ENCODE measurements at places on chromosomes 2 and 18.

- DNase-seq, result no peak
These were observed 51.7 kb downstream of the VIT start for GRCh38 chr2:36748166-36748565.

- DNase-seq, result no peak
These were observed 265.7 kb downstream of the TWIST2 start for GRCh38 chr2:239113615-239114014.

DNA sequence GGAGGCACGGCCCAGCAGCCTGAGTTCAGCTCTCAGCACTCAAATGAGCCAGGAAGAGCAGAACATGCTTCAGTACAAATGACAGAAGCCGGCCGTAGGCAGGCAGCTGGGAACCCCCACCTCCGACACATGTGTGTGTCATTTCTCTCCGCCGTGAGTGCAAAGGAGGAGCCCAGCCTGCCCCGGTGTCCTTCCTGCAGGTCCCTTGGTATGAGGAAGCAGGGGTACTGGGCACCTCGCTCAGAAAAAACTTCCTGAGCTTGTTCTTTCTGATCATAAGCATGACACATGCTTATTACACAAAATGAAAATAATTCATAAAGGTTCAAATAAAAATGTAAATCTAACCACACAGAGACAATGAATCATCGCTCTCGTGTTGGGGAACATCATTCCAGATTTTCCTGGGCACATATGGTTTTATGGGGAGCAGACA lies 35.3 kb downstream of the KCNF1 start:
- no peak for DNase-seq

DNA sequence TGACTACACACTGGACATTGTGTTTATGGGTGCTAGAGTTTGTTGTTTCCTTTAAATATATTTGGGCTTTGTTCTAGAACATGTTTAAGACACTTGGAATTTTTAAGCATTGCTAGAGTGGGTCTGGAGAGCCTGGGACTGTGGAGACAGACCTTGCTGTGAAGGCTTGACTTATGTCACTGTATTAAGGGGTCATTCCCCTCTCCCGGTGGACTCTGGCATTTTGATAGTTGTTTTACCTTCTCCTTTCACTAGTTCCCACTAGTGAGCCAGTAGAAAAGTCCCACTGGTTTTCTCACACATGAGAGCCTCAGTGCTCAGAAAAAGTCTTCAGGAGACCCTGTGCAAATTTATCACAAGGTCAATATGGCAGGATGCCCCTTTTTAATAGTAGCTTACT lies 18.6 kb downstream of the ADNP2 start:
- no peak for DNase-seq

DNA sequence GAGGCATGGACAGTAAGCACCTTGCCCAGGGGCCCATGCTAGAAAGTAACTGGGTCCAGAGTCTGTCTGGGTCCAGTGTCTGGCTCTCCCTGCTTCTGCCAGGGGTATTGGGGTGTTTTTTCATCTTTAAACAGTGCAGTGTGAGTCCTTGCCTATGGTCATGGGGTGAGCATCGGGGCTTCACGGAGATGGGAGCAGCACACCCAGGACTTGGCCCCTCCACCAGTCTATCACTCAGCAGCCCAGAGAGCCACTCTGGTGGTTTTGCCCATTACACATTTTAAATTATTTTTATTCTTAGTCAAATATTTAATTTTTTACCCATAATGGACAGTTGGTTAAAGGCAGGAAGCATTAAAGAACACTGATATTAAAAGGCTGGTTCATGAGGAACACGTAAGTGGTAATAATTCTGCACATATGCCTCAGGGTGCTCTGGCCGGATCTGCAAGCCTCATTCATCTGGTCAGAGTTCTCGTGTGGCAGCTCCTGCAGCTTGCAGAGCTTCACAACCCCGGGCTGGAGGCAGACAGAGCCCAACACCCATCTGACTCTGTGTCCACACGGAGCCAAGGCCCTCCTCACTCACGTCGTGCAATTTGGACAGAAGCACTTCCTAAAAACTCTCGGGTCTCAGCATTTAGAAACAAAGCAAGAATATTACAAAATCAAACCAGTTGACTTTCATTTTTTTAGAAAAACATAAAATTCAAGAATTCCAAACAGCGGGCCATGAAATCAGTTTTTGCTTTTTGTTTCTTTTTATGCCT lies 204.1 kb downstream of the CTIF start:
- DNase-seq, result no peak

DNA sequence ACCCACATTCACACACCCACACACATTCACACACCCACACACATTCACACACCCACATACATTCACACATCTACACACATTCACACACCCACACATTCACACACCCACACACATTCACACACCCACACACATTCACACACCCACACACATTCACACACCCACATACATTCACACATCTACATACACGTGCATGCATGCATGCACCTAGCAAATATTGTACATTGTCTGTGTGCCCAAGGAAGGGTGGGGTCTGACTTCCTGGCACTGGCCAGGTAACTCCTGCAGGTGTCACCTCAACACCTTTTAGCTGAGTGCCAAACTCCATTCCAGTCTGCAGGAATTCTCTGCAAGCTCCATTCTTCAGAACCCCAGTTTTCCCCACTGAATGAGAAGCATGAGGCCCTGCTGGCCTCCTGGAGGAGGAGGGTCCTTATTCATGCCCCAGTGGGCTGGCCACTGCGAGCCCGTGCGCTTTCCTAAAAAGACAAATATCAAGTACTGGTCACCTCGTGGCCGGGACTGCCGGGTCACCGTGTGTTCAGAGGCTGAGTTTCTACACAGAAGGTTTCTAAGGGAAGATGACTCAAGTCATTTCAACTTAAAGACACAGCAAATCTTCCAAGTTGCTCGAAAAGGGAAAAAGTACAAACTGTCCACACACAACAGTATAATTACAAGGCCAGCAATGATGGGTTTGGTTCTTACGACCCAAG lies 131.5 kb downstream of the HDAC4 start:
- DNase-seq, result no peak

DNA sequence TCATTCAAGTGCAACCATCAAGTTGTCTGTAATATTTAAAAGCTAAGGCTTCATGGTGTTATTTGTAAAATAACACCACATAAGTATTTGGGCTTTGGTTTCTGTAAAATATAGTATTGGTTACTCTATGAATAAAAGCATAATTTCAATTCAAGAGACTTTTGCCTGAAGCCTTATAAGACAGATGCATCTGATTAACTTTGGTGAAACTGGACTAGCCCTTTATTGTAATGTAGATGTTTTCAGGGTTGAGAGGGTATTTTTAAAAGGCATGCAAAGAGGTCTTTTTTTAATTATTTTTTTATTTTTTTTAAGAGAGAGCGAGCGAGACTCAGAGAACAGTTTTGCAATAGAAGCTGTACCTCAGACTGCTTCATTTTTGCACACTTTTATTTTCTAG lies 66.5 kb downstream of the ASXL3 start:
- no peak for DNase-seq

DNA sequence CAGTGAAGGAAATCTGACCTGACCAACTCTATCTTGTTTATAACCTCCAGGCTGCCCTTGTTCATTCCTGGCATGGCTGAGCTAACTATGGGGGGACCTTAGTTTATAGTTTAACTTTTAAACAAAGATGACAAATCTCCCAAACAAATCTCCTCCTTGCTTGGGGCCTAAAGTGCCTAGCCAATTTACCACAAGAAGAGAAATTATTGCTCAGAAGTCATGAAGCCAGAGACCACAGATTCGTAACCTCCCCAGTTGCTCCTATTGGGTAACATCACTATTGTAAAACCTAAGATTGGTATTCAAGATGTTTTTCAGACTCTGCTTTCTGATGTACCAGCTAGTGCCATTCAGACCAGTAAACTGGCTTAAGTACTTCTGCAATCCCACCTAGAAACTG lies 649.4 kb upstream of the SLC8A1 start:
- DNase-seq, result no peak

DNA sequence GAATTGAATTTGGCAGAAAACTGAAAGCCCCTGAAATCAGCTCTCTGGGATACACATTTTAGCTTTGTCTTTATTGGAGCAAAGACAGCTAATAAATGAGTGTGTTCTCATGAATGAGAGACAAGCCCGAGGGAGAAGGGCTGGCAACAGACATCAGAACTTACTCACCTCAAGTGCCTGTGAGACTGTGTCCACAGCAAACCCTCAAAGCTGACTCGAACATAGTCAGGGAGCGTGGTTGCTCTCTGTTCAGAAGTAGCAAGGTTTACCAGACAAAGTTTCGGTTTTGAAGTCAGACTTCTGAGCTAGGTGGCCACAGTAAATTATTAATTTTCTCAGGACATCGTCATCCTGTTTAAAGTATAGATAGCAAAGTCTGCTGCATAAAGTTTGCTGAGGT lies 207.9 kb downstream of the CMPK2 start:
- no peak for DNase-seq

GRCh38 chr2:233404222-233404621 lies 49.9 kb downstream of the DGKD start:
- no peak for DNase-seq

DNA sequence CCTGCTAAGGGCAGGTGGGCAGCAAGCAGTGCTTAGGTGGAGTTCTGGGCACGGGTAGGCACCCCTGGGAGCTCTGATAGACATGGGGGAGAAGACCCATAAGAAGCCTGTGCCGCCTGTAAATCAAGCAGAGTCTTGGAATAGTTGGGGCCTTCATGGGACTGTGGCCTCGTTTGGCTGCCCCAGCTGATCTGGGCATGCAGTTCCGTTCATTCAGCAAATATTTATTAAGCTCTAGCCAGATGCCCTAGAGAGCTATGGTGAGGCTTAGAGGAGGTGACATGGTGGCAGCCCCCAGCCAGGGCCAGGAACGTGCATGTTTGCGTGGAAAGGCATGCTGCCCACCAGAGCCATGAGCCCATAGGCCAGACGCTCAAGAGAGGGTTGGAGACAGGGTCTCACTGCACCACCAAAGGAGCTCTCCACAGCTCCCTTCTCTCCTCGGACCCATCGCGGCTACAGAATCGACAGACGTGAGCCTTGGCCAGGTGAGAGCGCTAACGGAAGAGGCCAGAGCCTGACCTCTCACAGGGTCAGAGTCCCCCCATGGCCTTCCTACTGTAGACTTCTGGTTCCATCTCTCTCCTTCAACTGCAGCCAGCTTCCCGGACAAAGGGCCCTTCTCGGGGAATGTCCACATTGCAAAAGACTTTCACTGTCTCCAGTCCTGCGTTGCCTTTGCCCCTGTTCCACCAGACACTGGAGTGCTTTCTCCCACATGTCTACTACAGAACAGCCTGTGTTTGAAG lies 135.7 kb downstream of the INHBB start:
- no peak for DNase-seq

GRCh38 chr18:22839340-22839821 lies 93.7 kb upstream of the RBBP8 start:
- no peak for DNase-seq

DNA sequence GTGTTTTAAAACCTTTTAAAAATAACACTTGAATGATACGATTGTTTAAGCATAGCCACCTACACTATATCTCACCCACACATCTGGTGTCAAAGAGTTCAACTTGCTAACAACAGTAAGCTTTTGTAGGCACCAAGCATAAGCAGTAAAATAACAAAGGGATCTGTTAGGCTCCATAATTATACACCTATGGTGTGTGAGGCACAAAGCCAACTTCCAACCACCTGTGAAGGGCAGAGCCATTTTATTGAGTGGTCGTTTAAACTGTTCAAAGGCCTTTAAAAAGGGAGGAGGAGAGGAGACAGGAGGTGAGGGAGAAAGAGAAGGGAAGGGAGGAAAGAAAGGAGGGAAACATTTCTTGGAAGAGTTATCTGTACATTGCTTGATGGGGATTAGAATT lies 27.9 kb downstream of the NEMP2 start:
- no peak for DNase-seq

DNA sequence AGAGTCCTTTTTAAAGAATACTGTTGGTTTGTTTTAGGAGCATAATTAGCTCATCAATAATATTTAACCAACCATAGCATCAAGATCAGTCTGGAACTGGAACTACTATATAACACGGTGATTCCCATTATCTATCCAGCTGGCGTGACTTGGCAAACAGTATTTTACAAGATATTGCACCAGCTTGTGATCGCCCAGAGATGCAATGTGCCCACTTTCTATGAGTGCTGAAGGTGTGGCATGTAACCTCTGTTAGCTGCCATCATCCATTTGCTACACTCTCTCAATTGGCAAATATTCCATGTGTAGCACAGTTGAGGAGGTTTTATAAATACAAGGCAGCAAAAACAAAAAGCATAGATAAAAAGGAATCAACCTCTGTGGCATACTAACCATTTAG lies 64.9 kb downstream of the FIGN start:
- no peak for DNase-seq

DNA sequence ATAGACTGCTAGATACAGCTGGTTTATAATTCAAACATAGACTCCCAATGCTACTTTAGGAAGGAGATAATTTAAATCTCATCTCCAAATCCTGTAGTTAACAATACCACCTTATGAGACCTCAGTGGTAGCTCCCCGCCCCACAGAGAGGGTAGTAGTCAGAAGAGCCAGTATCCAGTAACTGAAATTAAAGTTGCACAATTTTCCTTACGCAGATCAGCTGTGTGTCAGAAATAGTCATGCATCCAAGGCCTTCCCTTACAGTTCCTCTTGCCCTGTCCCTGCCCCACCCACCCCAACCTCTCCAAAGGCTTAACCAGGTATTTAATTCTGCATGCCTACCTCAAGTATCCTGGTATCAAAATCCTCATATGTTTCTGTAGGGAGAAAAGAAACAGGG lies 15.5 kb downstream of the MRPS5 start:
- no peak for DNase-seq
